ENCODE measurements at places on chromosomes 2 and 18.
A peak's percentile ranks its signal among the peaks of the same experiment; 100 is the strongest.

DNA sequence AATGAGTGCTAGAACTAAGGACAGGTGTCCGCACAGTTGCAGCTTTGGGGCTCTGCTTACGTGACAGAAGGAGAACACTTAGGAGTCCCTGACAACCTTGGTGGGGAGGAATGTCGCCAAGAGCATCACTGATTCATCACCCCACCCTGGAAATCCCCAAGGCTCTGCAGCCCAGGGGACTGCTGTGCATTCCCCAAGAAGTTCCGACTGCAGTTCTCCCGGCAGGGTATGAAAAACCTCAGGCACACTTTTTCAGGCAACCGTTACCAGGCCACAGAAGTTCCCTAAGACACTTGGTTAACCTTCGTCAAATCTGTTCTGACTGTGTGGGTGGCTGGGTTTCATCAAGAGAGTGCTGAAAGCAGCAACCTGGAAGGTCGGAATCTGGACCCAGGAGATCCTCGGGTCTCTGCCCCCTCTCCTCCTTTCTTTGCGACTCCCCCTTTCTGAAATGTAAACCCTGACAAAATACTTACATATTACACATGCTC, 192.1 kb upstream of the CXCR4 start:
- no peak for DNase-seq

DNA sequence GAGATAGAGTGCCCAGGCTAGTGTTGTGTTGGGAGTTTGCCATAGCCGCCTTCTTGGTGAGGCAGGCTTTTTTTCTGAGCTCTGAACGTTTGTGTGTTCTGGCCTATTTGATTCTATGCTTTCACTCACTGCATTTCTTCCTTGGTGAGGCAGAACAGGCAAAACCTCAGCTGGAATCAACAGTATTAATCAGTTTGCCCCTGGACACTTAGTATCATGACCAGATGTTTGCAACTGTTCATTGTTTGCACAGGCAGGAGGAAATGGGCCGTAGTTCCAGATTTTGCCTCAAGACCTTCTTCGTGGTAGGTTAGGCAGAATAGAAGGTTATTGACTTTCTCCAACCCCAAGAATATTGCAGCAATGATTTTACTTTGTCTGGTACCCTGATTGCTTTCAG, 218.1 kb upstream of the RASGRP3 start:
- no peak for DNase-seq

DNA sequence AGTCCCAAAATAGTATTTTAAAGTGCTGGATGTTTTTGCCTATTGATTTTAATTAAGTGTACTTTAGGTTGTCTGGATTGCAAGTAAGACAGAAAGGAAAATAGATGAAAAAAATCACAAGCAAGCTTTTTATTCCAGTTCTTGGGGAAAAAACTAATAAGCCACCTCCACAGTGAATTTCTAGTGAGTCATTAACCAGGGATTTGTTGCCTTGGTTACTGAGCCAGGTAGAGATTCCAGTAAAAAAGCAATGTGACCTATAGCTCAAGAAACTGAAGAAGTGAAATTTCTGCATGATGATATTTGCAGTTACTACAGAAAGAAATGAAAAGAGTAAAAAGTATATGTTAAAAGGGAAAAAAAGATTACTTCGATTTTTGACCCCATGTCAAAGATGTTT, 160.6 kb downstream of the METTL4 start:
- DNase-seq = no peak

GRCh38 chr2:74413001-74413698, 8.3 kb downstream of the C2orf81 start:
- no peak for DNase-seq

GRCh38 chr2:162382278-162382677, 38.3 kb downstream of the GCA start:
- DNase-seq = no peak

- no peak for DNase-seq
Measured at GRCh38 chr18:34990597-34990996, 50.6 kb upstream of the MAPRE2 start.

- no peak for DNase-seq
Measured at GRCh38 chr18:49135877-49136276, 185.1 kb upstream of the SMAD7 start.

DNA sequence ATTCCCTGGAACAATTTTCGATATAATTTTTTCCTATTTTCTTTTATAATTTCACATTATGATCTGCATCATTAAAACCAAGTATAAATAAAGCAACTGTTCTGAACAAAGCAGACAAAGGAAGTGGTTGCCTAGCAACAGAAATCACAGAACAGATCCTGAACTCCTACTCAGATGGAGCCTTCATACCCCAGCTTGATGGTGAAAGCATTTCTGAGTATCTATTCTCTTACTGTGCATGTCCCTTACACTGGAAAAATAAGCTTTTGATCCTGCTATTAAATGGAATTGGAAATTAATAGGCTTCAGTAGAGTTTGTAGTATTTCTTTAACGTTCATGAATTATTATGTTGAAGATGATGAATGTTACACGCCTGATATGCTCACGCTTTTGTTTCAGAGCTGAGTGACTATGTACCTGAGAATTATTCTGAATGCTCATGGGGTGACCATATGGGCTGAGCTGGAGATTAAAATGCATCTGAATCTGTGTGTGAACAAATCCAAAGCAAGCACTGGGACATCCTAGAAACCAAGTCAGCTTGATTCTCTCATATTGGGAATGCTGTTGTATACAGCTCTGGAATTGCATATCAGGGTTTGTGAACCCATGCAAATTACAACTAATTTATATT, 254.0 kb downstream of the KCNJ3 start:
- DNase-seq = no peak

DNA sequence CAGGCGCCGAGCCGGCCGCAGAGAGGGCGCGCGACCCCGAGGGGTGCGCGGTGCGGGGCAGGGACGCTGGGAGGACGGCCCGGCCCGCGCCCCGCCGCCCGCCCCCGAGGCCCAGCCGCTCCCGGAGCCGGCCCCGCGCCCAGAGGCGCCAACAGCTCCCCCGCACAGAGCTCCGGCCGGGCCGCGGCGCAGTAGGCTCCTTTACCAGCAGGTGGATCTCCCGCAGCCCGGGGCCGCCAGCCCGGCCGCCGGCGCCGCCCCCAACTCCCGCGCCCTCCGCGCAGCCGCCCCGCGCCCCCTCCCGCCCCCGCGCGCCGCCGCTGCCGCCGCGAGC, 258 bp downstream of the MGAT4A start:
- DNase-seq = peak; percentile 25

- no peak for DNase-seq
Measured at GRCh38 chr2:193461431-193461934, 1266.8 kb upstream of the TMEFF2 start.

GRCh38 chr2:233060501-233060979, 398 bp downstream of the INPP5D start:
- DNase-seq = no peak
